ENCODE measurements at places on chromosomes 3 and 15. TPM values are rescaled to one million over a fixed set of nuclear protein-coding genes. Genes with fewer than 3 reads are reported as not detected.
A peak's percentile ranks its signal among the peaks of the same experiment; 100 is the strongest.

DNA sequence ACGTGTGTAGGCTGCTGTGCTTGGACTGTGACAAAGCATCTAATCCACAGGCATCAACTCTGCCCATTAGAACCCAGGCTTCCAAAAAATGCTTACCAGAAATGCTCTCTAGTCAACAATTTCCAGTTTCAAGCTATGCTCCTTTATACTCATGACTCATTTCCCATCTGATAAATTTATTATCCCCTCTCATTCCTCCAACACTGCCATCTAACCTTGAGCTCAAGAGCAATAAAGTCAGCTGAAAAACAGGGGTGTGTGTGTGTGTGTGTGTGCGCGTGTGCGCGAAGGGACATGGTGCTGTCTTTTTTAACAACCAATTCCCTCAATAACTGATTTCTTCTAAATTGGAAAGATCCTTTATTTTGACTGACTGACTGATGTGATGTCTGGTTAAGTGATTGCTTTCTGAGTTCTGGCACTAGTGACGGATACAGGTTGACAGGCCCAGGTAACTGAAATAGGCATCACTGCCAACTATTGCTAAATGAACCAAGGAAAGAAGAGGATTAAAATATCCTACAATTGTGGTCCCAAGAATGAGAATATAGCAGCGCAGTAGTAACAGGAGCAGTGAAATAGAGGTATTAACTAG lies 405.5 kb downstream of the ZNF385D start:
- DNase-seq, result no peak

DNA sequence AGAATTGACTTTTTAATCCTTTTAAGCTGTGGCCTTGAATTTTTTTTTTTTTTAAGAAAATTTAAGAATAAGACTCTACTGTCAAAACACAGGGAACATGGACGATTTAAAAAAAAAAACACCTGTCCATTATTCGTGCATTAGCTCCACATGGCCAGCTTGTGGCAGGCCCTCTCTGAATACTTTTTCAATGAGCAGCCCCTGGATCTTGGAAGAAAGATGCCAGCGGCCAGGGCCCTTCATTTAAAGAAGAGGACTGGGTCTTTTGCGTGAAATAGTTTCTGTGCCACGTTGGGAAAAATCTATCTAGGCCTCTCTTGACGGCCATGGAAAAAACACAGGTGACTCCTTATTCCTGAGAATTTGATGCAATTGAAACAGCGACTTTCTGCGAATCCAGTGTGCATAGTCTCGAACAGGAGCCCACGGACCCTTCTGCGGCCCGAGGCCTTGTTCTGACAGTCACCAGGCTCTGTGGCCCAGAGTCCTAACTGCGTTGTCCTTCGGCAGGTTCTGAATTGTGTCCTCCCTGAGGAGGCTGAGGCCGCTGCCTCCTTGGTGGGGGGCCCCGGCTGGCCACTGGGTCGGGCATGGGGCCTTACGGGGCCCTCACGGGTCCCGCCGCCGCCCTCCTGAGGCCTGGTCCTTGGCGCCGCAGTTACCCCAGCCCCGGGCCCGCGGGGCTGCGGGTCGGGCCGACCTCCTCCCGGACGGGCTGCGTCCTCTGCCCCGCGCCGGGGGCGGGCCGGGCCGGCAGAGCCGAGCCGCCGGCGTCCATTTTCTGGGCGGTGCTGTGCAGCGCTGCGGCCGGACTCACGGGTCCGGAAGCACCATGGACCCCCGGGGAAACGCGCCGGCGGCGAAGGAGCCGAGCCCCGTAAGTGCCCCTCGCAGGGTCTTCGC lies 33.5 kb downstream of the ZBTB38 start:
- DNase-seq, result peak; percentile 73

- no peak for DNase-seq
Observed at GRCh38 chr3:61691466-61691865, 130.1 kb downstream of the PTPRG start.

DNA sequence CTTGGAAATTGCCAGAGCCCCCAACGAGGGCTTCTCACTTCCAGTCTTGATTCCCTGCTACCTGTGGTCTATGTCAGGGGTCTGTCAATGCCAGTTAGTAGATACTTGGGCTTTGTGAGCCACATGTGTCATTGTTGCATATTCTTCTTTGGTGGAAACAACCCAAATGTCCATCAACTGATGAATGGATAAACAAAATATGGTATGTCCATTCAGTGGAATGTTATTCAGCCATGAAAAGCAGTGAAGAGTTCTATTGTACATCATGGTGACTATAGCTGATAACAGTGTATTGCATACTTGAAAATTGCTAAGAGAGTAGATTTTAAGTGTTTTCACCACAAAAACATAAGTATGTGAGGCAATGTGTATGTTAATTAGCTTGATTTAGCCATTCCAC lies 288.1 kb downstream of the RPLP1 start:
- DNase-seq, result no peak

GRCh38 chr15:86392296-86392695 lies 312.6 kb downstream of the AGBL1 start:
- DNase-seq, result no peak

The GOLGA8S gene
- total RNA-seq, result 0.60 TPM

The ALG3 gene
- 33.6 TPM for total RNA-seq

DNA sequence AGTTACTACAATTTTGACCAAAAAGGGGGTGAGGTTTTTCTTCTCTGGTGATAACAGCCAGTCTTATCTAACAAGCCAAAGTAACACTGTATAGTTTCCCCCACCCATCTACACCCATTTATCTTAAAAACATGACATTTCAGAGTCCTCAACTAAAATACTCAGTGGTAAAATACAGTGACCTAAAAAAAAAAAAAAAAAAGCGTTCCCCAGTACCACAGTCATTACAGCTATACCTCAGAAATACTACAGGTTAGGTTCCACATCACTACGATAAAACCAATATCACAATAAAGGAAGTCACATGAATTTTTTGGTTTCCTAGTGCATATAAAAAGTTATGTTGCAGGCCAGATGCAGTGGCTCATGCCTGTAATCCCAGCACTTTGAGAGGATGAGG lies 13.8 kb downstream of the DENND4A start:
- no peak for DNase-seq

- DNase-seq, result no peak
Observed at GRCh38 chr3:195746346-195746745, 25.6 kb downstream of the MUC20 start.

The MYO1E gene
- total RNA-seq, result 198 TPM

The GOLGA6A gene
- total RNA-seq, result 0.06 TPM

DNA sequence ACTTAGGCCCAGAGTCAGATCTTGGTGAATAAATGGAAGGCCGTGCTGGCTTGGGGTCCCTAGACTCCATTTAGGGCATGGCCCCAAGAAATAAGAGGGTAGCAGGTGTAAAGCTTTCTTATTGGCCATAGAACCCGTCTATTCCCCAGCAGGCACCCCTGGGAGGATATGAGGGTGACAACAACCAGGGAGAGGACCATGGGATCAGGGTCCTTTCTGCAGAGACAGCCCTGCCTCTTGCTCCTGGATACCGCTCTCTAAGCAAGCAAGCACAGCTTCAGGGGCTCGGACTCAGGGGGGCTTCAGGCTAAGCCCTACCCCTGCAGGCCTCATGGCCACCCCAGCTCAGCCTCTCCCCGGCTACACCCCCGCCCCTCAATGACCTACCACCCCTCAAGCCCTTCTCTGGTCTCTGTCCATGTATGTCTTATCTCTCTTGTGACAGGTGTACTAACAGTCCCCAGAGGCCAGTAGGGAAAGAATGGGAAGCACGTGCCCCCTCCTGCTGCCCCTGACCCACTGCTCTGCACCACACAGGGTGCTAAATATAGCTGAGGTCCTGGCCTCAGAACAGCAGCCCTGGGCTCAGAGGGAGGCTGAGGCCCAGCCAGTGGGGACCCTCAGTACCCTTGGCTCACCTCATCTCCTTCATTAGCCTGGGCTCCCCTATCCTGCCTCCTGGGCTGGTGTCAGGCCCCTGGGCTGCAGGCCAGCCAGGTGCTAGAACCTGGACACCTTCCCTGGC lies 1.9 kb downstream of the XIRP1 start:
- DNase-seq, result no peak

- no peak for DNase-seq
Observed at GRCh38 chr3:114104414-114104813, 47.9 kb downstream of the QTRT2 start.

- DNase-seq, result no peak
Observed at GRCh38 chr3:124429129-124429815, 301.0 kb upstream of the UMPS start.

- DNase-seq, result no peak
Observed at GRCh38 chr3:194397757-194398312, 1.2 kb downstream of the GP5 start.

GRCh38 chr15:75685195-75685594 lies 27.5 kb downstream of the CSPG4 start:
- DNase-seq, result no peak

GRCh38 chr3:129938140-129938930 lies 36.2 kb upstream of the TRH start:
- DNase-seq, result no peak

The NANOGP8 gene
- total RNA-seq, result 1.3 TPM

The TNNC1 gene
- total RNA-seq, result 2.2 TPM

DNA sequence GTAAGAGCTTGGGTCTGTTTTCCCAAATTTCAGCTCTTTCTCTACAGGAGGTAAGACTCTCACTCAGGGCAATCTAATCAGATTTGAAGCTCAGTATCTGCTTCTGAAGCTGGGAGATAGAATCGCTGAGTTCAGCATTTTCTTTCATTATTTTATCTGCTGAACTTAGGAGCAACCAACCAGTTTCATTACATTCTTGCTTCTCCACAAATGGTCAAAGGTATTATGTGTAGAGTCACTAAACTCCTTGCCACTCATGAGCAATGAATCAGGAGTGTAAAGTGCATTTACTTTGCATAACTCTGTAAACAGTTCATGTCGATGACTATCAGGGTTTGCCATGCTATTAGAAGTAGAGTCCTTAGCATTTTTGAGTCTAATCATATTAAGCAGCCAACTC lies 249.4 kb downstream of the CHL1 start:
- no peak for DNase-seq

DNA sequence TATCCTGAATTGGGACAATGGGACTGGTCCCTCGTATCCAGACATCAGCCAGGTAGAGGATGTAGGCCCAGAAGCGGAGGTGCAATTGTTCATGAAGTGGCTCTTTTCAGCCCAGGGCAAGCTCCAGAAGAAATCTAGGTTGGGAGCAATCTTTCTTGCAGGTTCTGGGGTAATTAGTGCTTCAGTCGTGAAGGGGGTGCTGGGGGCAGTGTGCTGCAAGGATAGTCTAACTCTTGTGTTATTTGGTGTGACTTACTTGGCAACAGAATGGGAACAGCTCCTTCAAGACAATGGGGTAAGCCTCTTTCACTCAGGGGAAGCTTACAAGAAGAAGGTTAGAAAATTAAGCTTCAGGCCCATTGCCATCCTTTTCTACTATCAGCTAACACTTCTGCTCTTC lies 273.0 kb downstream of the DIPK2A start:
- DNase-seq, result no peak

The CCDC51 gene
- total RNA-seq, result 13.8 TPM

The THSD4 gene
- 36.3 TPM for total RNA-seq

DNA sequence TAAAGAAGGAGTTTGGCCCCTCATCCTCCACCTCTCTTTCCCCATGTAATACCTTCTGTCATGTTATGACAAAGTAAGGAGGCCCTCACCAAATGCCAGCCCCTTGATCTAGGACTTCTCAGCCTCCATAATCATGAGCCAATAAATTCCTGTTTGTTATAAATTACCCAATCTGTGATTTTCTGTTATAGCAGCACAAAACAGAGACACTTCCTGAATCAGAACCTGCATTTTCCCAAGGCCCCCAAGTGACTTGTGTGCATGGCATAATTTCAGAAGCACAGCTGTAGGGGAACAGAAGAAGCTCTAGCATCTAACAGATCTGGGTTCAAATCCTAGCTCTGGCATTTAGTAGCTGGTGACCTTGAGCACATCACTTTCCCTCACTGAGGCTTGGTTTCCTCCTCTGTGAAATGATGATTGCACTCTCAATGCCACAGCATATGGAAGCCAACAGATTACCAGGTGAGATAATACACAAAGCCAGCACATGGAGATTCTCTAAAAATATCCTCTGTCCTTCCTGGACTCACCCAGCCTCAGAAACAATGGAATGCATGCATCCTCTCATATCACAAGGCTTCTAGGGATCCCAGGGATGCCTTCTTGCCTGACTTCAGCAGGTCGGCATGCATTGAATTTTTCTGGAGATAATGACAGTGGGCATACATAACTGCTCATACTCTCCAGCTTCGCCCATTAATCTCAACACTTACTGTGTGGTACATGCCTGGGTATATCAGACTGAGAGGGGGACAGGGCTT lies 26.3 kb downstream of the TLNRD1 start:
- DNase-seq, result no peak

DNA sequence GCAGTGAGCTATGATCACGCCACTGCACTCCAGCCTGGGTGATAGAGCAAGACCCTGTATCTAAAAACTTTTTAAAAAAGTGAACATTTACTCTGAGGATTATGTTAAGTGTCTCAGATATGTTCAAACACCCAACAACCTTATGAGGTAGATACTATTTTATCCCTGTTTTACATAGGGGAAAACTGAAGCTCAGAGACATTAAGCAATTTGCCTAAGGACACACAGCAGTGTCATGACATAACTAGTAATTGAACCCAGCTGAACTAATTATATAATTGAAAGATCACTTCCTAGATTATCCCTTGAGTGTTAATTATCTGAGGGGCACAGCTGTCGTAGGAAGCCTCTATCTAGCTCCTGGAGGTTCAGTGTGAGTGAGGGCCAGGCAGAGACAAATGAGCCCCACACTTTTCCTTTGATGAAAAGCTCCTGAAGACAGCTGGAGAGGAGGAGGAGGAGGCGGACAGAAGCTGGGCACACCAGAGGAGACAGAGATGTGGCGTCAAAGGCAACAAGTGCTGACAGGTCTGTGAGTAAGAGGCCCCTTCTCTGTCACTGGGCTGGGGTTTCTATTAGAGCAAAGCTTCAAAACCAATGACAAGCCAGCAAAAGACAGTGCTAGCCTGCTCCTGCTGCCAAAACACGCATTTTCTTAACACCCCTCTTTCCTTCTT lies 20.5 kb downstream of the TRH start:
- DNase-seq, result no peak

The EPHA6 gene
- 0.66 TPM for total RNA-seq

DNA sequence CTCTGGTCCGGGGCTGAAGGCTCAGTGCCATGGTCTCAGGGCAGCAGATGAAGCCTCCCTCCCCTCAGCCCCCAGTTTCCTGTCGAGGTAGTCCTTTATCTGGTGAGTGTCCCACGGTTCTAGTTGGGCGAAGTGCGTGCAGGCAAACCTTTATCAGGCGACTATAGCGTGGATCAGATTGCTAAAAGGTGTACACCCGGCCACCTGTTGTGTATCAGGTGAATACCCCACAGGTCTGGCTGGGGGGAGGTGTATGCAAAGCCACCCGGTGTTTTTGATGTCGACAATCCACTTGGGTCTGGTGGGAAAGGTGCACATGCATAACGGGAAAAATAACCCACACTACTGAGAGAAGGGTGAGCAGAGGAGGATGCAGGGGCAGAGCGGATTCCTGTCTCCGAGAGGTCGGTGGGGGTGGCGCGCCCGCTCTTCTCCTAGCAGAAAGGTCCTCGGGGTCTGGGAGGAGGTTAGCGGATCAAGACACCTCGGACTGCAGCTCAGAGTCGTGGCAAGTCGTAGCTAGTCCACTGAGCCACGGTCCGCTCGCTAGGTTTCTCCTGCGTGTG lies 507 bp downstream of the SLC12A6 start:
- no peak for DNase-seq

Data from kidney (tissue), 22 donors.